ENCODE measurements at places on chromosomes 11 and 22. TPM values are rescaled to one million over a fixed set of nuclear protein-coding genes. Genes with fewer than 3 reads are reported as not detected.

Gene OR51A2
- total RNA-seq, result not detected

Gene DBX1
- total RNA-seq, result not detected

Gene FOLR1
- not detected for total RNA-seq

DNA sequence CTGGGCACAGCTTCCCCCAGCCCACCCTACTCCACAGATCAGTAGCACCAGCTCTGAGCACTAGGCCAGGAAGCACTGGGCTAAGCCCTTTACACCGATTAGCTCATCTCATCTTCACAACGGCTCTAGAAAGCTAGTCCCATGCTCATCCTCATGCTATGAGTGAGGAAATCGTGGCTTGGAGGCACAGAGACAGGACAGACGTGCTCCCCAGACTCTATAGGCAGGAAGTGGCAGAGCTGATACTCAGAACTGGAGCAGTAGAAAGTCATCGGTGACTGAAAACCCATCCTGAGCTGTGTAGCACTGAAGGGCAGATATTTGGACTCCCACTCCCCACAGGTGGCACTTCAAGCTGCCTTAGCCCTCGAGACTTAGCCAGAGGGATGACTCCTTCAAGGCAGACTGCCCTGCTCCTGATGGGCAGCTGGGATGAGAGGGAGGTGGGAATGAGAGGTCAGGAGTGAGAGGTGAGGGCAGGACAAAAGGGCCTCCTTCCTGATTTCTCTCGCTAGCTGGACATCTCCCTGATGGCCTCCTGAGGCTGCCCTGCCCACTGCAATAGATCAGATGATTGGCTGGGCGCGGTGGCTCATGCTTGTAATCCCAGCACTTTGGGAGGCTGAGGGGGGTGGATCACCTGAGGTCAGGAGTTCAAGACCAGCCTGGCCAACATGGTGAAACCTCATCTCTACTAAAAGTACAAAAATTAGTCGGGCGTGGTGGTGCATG is 9.7 kb downstream of the CD5 start:
- DNase-seq, result no peak
- H3K36me3 ChIP-seq, result no peaks in the 10 kb centered on the region
- no peak overlapping the region for H3K4me3 ChIP-seq
- H3K27me3 ChIP-seq, result peaks cover under 1% of the 10 kb centered on the region
- no peak overlapping the region for H3K27ac ChIP-seq

DNA sequence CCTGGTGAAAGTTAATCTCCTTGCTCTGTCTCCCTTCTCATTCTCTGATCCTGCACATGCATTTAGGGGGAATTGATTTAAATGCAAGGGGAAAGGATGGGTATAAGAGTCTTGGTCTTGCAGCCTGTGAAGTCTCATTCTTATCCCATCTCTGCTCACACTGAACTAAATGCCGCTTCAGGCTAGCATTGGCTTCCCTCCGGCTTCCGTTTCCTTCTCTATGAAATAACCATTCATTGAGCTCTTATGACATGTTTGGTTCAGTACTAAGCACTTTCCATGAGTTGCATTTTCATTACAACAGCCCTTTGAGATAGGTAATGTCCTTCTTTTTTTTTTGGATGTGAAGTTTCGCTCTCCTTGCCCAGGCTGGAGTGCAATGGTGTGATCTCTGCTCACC is 5.6 kb downstream of the ZBTB16 start:
- no peak overlapping the region for H3K27ac ChIP-seq
- no peak overlapping the region for H3K4me3 ChIP-seq
- peaks cover 43% of the 10 kb centered on the region for H3K36me3 ChIP-seq
- DNase-seq, result no peak
- peaks cover 3% of the 10 kb centered on the region for H3K27me3 ChIP-seq
